ENCODE measurements at places on chromosomes 5 and 9.

DNA sequence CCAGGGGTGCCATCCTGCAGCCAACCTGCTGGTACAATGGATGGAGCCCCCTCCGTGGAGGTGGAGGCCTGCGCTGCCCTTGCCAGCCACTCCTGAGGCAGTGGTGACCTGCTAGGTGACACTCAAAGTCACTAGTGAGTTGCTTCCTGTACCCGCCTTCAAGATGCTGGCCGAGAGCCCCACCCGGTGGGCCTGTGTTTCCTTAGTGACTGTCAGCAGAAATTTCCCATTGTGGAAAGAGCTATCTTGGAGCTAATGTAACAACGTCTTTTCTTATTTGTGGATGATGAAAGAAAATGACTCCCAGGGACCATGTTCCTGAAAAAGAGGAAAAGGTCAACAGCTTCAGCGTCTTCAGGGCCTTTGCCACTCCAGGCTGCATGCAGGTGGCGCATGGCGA lies 117.0 kb upstream of the BOD1 start:
- no peak for DNase-seq

- no peak for DNase-seq
Observed at GRCh38 chr5:122951658-122952057, 84.9 kb downstream of the PPIC start.

GRCh38 chr5:44497606-44498005 lies 108.4 kb upstream of the FGF10 start:
- DNase-seq: no peak

GRCh38 chr9:84736536-84736935 lies 67.0 kb downstream of the NTRK2 start:
- DNase-seq: no peak

GRCh38 chr9:17081351-17081750 lies 53.5 kb upstream of the CNTLN start:
- DNase-seq: no peak

DNA sequence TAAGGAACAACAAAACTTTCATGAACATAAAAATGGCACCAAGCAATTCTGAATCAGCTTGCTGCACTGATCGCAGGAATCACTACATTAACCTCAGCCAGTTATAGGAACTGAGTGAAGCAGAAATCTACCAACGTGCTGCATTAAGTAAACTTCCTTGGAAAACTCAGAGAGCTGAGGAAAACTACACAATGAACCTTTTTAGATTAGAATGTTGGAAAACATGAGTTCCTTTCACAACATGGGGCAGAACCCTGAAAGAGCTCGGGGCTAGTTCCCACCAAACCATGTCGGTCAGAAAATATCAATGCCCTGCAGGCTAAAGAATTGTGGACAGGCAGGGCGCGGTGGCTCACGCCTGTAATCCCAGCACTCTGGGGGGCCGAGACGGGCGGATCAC lies 19.4 kb downstream of the ALDH7A1 start:
- no peak for DNase-seq

DNA sequence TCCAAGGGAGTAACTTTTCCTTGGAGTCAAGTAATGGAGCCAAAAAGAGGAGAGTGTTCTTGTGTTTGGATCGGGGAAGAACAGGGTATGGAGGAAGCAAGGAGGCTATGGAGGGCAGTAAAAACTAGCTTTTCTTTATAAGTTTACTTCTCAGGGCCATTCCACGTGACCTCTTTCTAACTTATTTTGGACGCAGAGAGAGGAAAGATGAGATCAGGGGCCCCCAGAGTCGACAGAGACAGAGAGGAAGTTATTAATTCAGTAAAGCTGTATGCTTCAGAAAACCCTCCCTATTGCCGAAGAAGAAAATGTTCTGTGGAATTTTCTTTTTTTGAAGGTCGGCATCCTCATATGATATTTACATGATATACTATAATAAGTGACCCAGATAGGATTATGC lies 233.8 kb upstream of the MPDZ start:
- no peak for DNase-seq

DNA sequence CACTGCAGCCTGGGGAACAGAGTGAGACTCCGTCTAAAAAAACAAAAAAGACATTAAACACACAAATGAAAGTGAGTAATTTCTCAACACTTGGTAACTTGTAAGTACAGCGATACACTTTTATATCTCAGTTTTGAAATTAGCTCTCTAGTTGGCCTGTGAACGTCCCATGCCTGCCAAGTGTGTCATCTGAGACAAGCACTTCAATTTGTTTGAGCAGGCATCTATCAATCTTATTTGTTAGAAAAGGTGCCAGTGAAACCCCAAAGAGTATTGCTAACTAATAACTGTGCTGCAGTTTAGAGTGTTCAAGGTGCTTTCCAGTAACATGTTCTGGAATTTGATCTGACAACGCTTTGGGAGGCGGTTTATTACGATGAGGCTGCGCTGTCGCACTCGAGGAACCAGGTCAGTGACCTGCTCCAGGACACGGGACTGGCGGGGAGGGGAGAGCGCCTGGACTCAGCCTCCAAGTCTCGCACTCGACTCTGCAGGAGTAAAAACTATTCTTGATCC lies 1.1 kb upstream of the SPIN1 start:
- DNase-seq: no peak

DNA sequence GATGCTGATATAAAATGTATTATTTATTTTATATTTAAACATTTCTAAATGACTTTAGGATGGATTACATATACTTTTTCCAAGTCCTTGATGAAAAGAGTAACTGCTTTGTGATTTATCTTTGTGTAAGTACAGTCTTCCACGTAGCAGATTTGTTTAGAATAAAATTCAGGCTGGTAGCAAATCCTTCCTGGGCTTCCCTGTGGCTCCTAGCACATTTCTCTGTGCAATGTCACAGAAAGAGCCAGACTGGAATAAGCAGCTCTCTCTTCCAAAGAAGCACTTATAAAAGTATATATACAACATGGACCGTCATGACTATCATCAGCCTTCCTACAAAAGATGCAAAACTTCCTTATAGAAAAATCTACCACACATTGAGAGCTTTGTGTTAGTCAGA lies 388.6 kb downstream of the ACTL7B start:
- DNase-seq: no peak

GRCh38 chr9:112168197-112168596 lies 6.9 kb downstream of the SUSD1 start:
- no peak for DNase-seq

DNA sequence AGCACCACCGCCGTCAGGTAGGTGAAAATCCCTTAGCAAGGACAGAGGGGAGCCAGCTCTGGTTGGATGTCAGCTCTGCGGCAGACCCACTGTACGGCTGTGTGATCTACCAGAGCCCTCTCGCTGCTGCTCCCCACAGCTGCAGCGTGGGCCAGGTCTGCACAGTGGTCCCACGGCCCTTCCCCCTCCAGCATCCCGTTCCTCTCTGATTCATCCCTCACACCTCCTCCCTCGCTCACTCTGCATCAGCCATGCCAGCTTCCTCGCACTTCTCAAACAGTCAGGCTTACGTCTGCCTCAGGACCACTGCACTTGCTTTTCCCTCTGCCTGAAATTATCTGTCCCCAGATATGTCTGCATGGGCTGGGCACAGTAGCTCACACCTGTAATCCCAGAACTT lies 26.6 kb upstream of the CFAP157 start:
- no peak for DNase-seq
